ENCODE measurements at places on chromosomes 12 and 14. TPM values are rescaled to one million over a fixed set of nuclear protein-coding genes. Genes with fewer than 3 reads are reported as not detected.

The OASL gene
- 0.16 TPM for total RNA-seq

The RIC8B gene
- total RNA-seq: 36.7 TPM

The PTGDR gene
- 0.31 TPM for total RNA-seq

The RFLNA gene
- 5.9 TPM for total RNA-seq

The EIF2B2 gene
- 20.3 TPM for total RNA-seq

The KRT6A gene
- total RNA-seq: 0.62 TPM

The COX8C gene
- total RNA-seq: not detected

The ZNF740 gene
- 19.7 TPM for total RNA-seq

The POMT2 gene
- 11.5 TPM for total RNA-seq

The LDHB gene
- 381 TPM for total RNA-seq

The ETFRF1 gene
- total RNA-seq: 32.0 TPM

The BCL2L14 gene
- total RNA-seq: not detected

The COL2A1 gene
- 0.78 TPM for total RNA-seq

The PARPBP gene
- total RNA-seq: 5.5 TPM

The TEDC1 gene
- 5.6 TPM for total RNA-seq

The TAS2R8 gene
- total RNA-seq: 0.31 TPM

The KRT2 gene
- not detected for total RNA-seq

The TAS2R14 gene
- 11.4 TPM for total RNA-seq

The ANO4 gene
- 75.5 TPM for total RNA-seq

The POTEG gene
- total RNA-seq: not detected

The OTUB2 gene
- 5.6 TPM for total RNA-seq

The FOXN4 gene
- 0.16 TPM for total RNA-seq

The TRHDE gene
- total RNA-seq: 57.1 TPM

The GLI1 gene
- 0.16 TPM for total RNA-seq

The BATF gene
- 0.47 TPM for total RNA-seq

The SERPINA10 gene
- total RNA-seq: not detected

The PLBD1 gene
- total RNA-seq: 2.5 TPM

The PRIMA1 gene
- total RNA-seq: not detected

The CIROP gene
- total RNA-seq: not detected

The KIF26A gene
- 13.1 TPM for total RNA-seq

The RIMBP2 gene
- 39.5 TPM for total RNA-seq

The DDHD1 gene
- 59.4 TPM for total RNA-seq

The RASSF9 gene
- 0.47 TPM for total RNA-seq

The FITM1 gene
- total RNA-seq: not detected

The CIDEB gene
- 3.4 TPM for total RNA-seq

The PLXNC1 gene
- 39.5 TPM for total RNA-seq

The TBC1D30 gene
- 72.2 TPM for total RNA-seq

The SMOC1 gene
- total RNA-seq: 18.6 TPM

The SNX6 gene
- total RNA-seq: 106 TPM

The TMEM117 gene
- 15.0 TPM for total RNA-seq

The SCARB1 gene
- total RNA-seq: 8.9 TPM

The SDS gene
- total RNA-seq: 0.62 TPM

The PTPRR gene
- total RNA-seq: 19.5 TPM

The HOXC9 gene
- total RNA-seq: not detected

The PEX5 gene
- 71.1 TPM for total RNA-seq

The CHURC1 gene
- 32.0 TPM for total RNA-seq

The KRT76 gene
- total RNA-seq: not detected

The VRTN gene
- total RNA-seq: not detected

The KRT78 gene
- 1.9 TPM for total RNA-seq

The TAS2R19 gene
- total RNA-seq: 28.7 TPM

The THAP2 gene
- 47.9 TPM for total RNA-seq

The TBX3 gene
- total RNA-seq: 1.2 TPM

The SELPLG gene
- total RNA-seq: 2.0 TPM

The ADCY6 gene
- 31.5 TPM for total RNA-seq

The NKX2-8 gene
- not detected for total RNA-seq

The NRL gene
- total RNA-seq: 0.94 TPM

The TMBIM4 gene
- 51.3 TPM for total RNA-seq

The IL22 gene
- not detected for total RNA-seq

The AQP5 gene
- total RNA-seq: 0.62 TPM

The COX14 gene
- 11.1 TPM for total RNA-seq
